ENCODE measurements at places on chromosomes 2 and 18. TPM values are rescaled to one million over a fixed set of nuclear protein-coding genes. Genes with fewer than 3 reads are reported as not detected.

GRCh38 chr2:6880200-6880733 is 2.7 kb downstream of the RSAD2 start:
- no peak for DNase-seq
- H3K27me3 ChIP-seq, result no peaks in the 10 kb centered on the region
- no peak overlapping the region for H3K4me3 ChIP-seq

Gene SCN1A
- not detected for total RNA-seq

Gene DUSP19
- total RNA-seq, result 3.1 TPM

DNA sequence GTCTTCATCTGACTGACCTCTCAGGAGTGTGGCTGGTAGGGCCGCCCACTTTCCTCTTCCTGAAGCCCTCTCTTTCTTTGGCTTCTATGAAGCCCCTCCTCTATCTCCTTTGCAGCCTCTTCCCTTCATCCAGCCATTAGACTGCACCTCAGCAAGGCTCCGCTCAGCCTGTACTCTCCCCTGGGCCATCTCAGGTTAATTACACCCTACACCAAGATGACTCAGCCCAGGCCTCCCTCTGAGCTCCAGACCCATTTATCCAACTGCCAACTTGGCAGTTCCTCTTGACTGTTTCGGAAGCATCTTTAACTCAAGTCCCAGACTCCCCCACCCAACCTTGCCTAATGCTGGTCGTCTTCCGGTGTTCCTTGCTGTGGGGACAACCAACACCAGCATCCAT is 5.8 kb upstream of the WNT6 start:
- H3K27me3 ChIP-seq, result peaks cover 55% of the 10 kb centered on the region
- peak; percentile 55 for DNase-seq
- H3K4me1 ChIP-seq, result peaks cover 5% of the 10 kb centered on the region
- H3K36me3 ChIP-seq, result no peaks in the 10 kb centered on the region
- no peak overlapping the region for H3K4me3 ChIP-seq
- no peak overlapping the region for H3K27ac ChIP-seq

GRCh38 chr2:177329064-177329463 is 63.5 kb upstream of the AGPS start:
- no peak for DNase-seq
- no peak overlapping the region for H3K4me3 ChIP-seq
- peaks cover 16% of the 10 kb centered on the region for H3K4me1 ChIP-seq
- H3K27ac ChIP-seq, result no peak overlapping the region

Gene HOXD12
- not detected for total RNA-seq

Gene CPO
- total RNA-seq, result not detected

Gene MROH2A
- not detected for total RNA-seq

DNA sequence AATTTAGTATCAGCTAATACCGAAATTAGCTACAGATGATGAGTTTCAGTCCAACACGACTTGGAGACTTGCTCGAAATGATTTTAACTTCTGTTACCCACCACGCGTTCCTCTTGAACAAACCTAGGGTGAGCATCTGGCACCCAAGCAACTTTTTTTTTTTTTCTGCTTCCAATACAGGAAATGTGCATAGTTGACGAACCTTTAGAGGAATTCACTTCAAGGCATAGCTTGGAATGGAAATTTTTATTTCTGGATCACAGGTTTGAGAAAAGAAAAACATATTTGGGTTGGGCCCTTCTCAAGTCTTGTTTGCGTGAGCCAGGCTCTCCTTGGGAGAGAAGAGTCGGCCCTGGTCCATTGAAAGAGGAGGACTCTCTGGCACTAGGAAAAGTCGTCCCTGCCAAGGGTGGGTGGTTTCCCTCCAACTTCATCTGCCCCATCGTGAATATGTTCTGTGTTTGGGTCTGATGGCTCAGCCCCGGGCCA is 37.4 kb upstream of the RPL31 start:
- H3K27ac ChIP-seq, result no peak overlapping the region
- H3K36me3 ChIP-seq, result peaks cover 5% of the 10 kb centered on the region
- no peak overlapping the region for H3K4me3 ChIP-seq
- H3K4me1 ChIP-seq, result no peaks in the 10 kb centered on the region

DNA sequence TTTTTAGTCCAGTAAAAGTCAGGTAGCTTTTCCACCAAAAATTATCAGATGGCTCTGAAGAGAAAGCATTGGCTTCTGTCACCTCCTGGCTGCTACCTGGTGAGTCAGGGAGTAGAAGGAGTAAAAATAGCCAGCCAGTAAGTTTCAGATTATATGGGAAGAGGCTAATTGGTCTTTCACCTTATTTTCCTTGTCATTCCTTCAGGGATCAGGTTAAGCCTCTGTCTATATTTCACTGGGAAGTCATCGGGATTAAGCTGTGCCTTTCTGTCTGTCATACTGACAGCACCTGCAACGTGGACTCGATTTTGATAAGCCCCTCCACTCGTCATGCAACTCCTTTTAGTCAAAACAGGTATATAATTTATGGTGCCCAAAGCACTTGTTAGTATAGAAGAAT is 380.7 kb upstream of the CELF4 start:
- H3K36me3 ChIP-seq, result no peaks in the 10 kb centered on the region
- no peak overlapping the region for H3K4me3 ChIP-seq
- no peaks in the 10 kb centered on the region for H3K27me3 ChIP-seq
- H3K4me1 ChIP-seq, result no peaks in the 10 kb centered on the region
- DNase-seq, result no peak
- no peak overlapping the region for H3K27ac ChIP-seq

Gene CDKL4
- 0.34 TPM for total RNA-seq

DNA sequence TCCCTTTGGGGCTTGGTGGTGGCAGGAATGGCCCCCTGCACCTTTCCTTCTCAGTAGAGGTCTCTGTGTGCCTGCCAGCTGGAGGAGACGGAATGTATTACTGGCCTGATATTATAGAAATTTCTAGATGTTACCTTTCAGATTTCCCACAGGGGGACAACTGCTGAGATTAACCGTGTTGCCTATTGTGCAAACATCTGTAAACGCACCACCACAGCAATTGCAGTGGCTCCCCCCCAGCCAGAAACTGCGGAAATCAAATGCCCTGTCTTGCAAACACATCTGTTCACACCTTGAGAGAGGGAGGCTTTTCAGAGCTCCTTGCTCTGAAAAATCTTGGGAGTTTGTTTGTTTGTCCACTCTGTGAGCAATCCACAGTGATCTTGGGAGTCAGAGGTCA is 270.0 kb upstream of the RAB12 start:
- H3K27me3 ChIP-seq, result no peaks in the 10 kb centered on the region
- no peaks in the 10 kb centered on the region for H3K36me3 ChIP-seq
- H3K27ac ChIP-seq, result no peak overlapping the region
- no peak overlapping the region for H3K4me3 ChIP-seq
- peaks cover 12% of the 10 kb centered on the region for H3K4me1 ChIP-seq
- no peak for DNase-seq

GRCh38 chr18:60017371-60017770 is 117.6 kb downstream of the PMAIP1 start:
- no peaks in the 10 kb centered on the region for H3K27me3 ChIP-seq
- no peak overlapping the region for H3K4me3 ChIP-seq
- H3K27ac ChIP-seq, result no peak overlapping the region
- H3K36me3 ChIP-seq, result no peaks in the 10 kb centered on the region
- no peak for DNase-seq

Gene TANC1
- 45.0 TPM for total RNA-seq

GRCh38 chr18:2515908-2516625 is 55.2 kb downstream of the METTL4 start:
- H3K36me3 ChIP-seq, result no peaks in the 10 kb centered on the region
- H3K4me1 ChIP-seq, result peaks cover 19% of the 10 kb centered on the region
- peak overlapping the region; percentile 7 for H3K4me3 ChIP-seq
- no peaks in the 10 kb centered on the region for H3K27me3 ChIP-seq

Gene AMER3
- total RNA-seq, result not detected

GRCh38 chr2:162092658-162093556 is 18.9 kb upstream of the DPP4 start:
- no peaks in the 10 kb centered on the region for H3K36me3 ChIP-seq
- H3K27me3 ChIP-seq, result no peaks in the 10 kb centered on the region
- DNase-seq, result peak; percentile 97
- peaks cover 25% of the 10 kb centered on the region for H3K4me1 ChIP-seq
- H3K4me3 ChIP-seq, result no peak overlapping the region

GRCh38 chr2:199979398-199979797 is 24.0 kb downstream of the MAIP1 start:
- no peak overlapping the region for H3K27ac ChIP-seq
- H3K36me3 ChIP-seq, result no peaks in the 10 kb centered on the region

- DNase-seq, result peak; percentile 71
- peaks cover 35% of the 10 kb centered on the region for H3K4me1 ChIP-seq
- peak overlapping the region; percentile 90 for H3K27ac ChIP-seq
Measured at GRCh38 chr2:54559593-54560145, 103.5 kb downstream of the SPTBN1 start.

DNA sequence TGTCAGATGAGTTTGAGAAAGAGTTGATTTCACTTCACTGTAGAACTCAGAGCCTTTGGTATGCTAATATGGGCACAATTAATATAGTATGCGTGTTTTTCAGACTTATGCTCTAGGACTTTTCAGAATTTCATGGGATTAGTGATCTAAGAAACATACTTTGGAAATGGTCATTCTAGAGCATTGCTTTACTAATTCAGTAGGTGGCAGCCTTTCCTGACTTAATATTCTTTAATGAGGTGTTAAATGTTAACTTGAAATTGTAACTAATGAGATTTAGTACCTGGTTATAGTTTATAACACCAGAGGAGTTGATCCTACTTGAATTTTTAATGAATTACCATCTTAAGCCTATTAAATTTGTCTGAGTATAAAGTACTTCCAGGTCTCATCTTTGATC is 28.4 kb downstream of the ACTR2 start:
- H3K4me1 ChIP-seq, result peaks cover 2% of the 10 kb centered on the region
- no peak for DNase-seq
- H3K27ac ChIP-seq, result no peak overlapping the region
- H3K27me3 ChIP-seq, result no peaks in the 10 kb centered on the region

DNA sequence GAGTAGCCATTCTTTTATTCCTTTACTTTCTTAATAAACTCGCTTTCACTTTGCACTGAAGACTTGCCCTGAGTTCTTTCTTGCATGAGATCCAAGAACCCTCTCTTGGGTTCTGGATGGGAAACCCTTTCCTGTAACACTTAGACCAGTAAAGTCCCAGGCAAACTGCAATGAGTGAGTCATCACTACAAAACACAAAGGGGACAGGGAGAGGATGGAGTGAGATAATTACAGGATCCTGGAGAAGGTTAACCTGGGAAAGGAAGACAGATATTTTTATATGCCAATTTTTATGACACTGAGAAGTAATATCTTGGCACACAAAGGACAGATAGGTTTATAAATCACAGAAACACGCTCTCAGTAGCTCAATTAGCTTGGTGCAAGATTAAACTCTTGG is 48.7 kb downstream of the EHD3 start:
- no peaks in the 10 kb centered on the region for H3K36me3 ChIP-seq
- no peaks in the 10 kb centered on the region for H3K27me3 ChIP-seq
- no peak for DNase-seq
- H3K27ac ChIP-seq, result no peak overlapping the region

Gene ASB18
- total RNA-seq, result not detected

DNA sequence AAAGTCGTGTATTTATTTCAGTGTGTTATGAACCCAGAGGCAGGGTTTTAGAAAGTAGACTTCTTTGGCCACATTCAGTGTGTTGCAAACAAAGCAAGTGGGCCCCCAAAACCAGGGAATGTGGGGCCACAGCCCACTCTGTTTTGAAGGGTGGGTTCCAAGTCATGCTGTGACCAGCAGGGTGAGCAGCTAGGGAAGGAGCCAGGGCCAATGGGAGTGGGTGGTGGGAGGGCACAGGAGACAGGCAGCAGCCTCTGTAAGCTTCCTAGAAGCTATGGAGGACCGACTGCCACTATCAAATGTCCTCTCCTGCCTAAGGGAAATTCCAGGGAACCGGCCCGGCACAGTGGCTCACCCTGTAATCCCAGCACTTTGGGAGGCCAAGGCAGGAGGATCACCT is 50.4 kb upstream of the LYPD1 start:
- H3K4me3 ChIP-seq, result no peak overlapping the region
- H3K27me3 ChIP-seq, result no peaks in the 10 kb centered on the region
- no peaks in the 10 kb centered on the region for H3K4me1 ChIP-seq
- no peak overlapping the region for H3K27ac ChIP-seq

- H3K27ac ChIP-seq, result no peak overlapping the region
- H3K4me1 ChIP-seq, result no peaks in the 10 kb centered on the region
- no peak overlapping the region for H3K4me3 ChIP-seq
- H3K27me3 ChIP-seq, result peaks cover 2% of the 10 kb centered on the region
Measured at GRCh38 chr2:71587509-71588073, 134.2 kb downstream of the DYSF start.

Gene UGT1A4
- total RNA-seq, result not detected

GRCh38 chr18:48866028-48866733 is 84.6 kb downstream of the SMAD7 start:
- no peaks in the 10 kb centered on the region for H3K27me3 ChIP-seq
- no peak overlapping the region for H3K27ac ChIP-seq
- H3K36me3 ChIP-seq, result peaks cover 5% of the 10 kb centered on the region
- H3K4me3 ChIP-seq, result no peak overlapping the region
- peak; percentile 68 for DNase-seq

GRCh38 chr2:8551622-8552074 is 130.2 kb upstream of the ID2 start:
- no peaks in the 10 kb centered on the region for H3K4me1 ChIP-seq
- H3K4me3 ChIP-seq, result no peak overlapping the region
- no peaks in the 10 kb centered on the region for H3K36me3 ChIP-seq
- no peak for DNase-seq
- no peak overlapping the region for H3K27ac ChIP-seq

- no peak overlapping the region for H3K27ac ChIP-seq
- DNase-seq, result no peak
- no peaks in the 10 kb centered on the region for H3K36me3 ChIP-seq
- H3K4me3 ChIP-seq, result no peak overlapping the region
- no peaks in the 10 kb centered on the region for H3K27me3 ChIP-seq
- no peaks in the 10 kb centered on the region for H3K4me1 ChIP-seq
Measured at GRCh38 chr18:74989134-74989533, 219.8 kb downstream of the PTGR3 start.

DNA sequence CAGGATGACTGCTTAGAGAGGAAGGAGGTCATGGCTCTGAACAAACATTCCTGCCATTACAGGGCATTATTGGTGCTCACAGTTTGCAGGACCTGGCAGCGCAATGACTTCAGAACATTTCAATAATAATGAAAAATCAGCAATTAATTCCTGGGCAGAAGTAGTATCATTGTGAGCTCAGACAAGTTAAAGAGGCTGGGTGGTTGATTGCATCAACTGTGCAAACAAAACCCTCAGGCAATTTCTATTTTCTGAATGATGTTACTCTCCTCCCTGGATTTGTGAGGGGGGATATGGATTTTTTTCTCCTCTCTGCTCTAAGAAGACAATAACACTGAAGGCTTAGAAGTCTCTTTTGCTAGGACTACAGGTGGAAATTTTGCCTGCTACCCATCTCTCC is 168.1 kb upstream of the TACR1 start:
- no peaks in the 10 kb centered on the region for H3K4me1 ChIP-seq
- no peaks in the 10 kb centered on the region for H3K27me3 ChIP-seq
- no peak overlapping the region for H3K27ac ChIP-seq
- H3K4me3 ChIP-seq, result no peak overlapping the region
- no peaks in the 10 kb centered on the region for H3K36me3 ChIP-seq

Gene EIF2AK2
- 149 TPM for total RNA-seq

Gene LYPD6B
- 1.1 TPM for total RNA-seq

GRCh38 chr2:49286726-49287125 is 132.4 kb upstream of the FSHR start:
- H3K27me3 ChIP-seq, result no peaks in the 10 kb centered on the region
- H3K4me3 ChIP-seq, result no peak overlapping the region
- H3K4me1 ChIP-seq, result no peaks in the 10 kb centered on the region
- no peak overlapping the region for H3K27ac ChIP-seq
- H3K36me3 ChIP-seq, result no peaks in the 10 kb centered on the region

- no peak for DNase-seq
- no peaks in the 10 kb centered on the region for H3K4me1 ChIP-seq
- no peak overlapping the region for H3K4me3 ChIP-seq
- H3K27ac ChIP-seq, result no peak overlapping the region
Measured at GRCh38 chr2:143553261-143553660, 424.0 kb downstream of the ARHGAP15 start.

Gene ASIC4
- 0.70 TPM for total RNA-seq

Measured in astrocyte (in vitro differentiated cells and primary cell).